ENCODE measurements at places on chromosomes 7 and 10.

GRCh38 chr10:9561821-9562505, 1455.7 kb upstream of the CELF2 start:
- no peak for DNase-seq

DNA sequence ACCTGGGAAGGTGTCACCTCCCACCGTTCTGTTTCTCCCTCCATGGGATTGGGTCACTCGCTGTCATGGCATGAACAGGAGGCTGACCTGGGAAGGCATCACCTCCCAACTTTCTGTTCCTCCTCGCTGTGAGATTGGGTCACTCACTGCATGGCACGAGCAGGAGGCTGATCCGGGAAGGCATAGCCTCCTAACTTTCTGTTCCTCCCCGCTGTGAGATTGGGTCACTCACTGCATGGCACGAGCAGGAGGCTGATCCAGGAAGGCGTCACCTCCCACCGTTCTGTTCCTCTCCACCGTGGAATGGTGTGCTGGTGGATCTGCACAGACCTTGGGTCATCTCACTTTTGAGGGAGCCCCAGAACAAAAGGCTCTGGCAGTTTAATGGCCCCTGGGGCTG, 239.2 kb upstream of the PRKCQ start:
- DNase-seq = no peak

GRCh38 chr10:106956216-106956915, 208.1 kb downstream of the SORCS1 start:
- no peak for DNase-seq

GRCh38 chr10:89294721-89295239, 7.1 kb upstream of the IFIT2 start:
- no peak for DNase-seq

DNA sequence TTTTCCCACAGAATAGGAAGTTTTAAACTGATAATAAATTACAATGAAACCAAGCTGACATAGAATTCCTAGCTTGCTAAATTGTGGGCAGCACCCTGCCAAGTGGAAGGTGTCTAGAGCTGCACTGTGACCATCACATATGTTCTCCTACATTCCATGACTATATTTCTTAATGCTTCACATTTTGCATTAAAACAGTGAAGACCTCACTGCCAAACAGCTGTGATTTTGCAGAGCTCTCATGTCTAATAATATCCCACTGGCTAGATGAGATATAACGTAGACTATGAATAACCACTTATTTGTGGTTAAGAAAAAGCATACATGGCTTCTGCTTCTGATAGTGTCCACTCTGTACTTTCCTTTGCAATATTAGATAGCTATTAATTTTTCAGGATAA, 228.3 kb upstream of the TEX47 start:
- no peak for DNase-seq

- no peak for DNase-seq
Observed at GRCh38 chr10:87504307-87504639, 420 bp upstream of the MINPP1 start.

DNA sequence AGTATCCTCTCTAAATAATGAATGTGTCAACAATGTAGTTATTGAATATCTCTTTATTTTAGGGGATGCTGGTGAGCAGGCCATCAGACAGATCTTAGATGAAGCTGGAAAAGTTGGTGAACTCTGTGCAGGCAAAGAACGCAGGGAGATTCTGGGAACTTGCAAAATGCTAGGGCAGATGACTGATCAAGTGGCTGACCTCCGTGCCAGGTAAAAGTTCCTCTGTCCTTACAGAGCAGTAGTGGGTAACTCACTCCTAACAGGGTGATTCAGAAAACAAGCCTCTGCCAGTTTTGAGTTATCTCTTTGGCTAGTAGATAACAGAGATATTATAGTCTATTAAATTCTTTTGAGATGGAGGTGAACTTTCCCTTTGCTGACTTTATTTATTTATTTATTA, 67.3 kb downstream of the AP3M1 start:
- DNase-seq = no peak

DNA sequence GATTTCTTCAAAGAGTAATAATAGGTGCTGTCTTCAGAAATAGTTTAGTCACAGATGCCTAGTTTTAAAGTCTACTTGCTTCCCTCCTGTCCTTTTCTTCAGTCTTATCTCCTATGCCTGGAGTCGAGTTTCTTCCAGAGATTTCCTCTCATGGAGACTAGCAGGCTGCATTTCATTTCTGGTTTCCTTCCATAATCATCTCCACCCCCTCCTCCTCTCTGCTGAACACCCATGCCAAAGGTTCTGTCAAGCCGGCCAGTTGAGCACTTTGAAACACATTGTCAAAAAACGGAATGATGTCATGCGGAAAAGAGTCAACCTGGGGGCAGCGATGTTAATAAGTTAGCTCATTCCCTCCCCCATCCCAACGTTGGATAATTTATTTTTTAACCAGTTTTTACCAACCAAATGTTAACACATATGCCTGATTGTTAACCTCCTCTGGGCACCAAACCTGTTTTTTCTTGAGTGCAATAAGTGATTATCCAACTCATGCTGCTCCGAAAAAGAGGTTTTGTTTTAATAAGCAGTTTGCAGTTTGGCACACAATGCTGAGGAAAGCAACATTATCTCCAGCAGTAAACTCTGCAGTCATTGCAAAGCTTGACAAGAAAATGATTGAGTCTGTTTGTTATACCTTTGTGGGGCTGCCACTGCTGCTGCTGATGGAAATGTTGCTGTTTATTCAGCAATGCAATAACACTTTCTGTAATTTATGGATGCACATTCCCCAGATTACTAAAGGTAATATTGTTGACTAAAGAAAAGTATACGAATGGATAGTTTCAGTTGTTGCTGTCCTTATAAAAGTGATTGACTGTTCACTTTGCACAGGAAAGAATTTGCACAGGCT, 161.6 kb downstream of the LRMDA start:
- DNase-seq = no peak

DNA sequence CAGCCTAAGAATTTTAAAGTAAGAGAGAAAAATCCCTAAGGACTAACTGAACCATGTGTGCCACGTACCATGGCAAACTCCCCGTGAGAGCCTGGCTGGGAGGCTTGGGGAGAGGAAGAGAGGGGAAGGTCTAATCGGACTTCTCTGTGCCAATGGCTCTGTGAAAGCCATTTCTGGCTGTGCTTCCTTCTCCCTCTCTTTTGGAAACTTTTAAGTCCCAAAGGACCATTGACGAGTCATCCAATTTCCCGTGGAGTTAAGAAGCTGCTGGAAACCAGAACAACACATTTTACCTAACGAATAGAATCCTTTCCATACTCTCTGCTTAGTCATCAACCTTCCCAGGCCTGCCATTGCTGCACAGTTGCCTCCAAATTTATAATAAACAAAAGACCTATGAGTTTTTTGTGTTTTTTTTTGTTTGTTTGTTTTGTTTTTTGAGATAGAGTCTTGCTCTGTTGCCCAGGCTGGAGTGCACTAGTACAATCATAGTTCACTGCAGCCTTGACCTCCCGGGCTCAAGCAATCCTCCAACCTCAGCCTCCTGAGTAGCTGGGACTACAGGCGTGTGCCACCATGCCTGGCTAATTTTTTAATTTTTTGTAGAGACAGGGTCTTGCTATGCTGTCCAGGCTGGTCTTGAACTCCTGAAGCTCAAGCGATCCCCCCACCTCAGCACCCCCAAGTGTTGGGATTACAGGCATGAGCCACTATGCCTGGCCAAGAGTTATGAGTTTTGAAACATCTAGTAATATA, 13.2 kb downstream of the LAMB1 start:
- no peak for DNase-seq

GRCh38 chr10:23197416-23197861, 5.3 kb downstream of the PTF1A start:
- DNase-seq = no peak

- no peak for DNase-seq
Observed at GRCh38 chr10:43226851-43227845, 39.7 kb downstream of the RASGEF1A start.

GRCh38 chr7:77308792-77309191, 107.4 kb downstream of the GSAP start:
- DNase-seq = no peak

GRCh38 chr7:80760292-80760691, 121.8 kb downstream of the CD36 start:
- no peak for DNase-seq

DNA sequence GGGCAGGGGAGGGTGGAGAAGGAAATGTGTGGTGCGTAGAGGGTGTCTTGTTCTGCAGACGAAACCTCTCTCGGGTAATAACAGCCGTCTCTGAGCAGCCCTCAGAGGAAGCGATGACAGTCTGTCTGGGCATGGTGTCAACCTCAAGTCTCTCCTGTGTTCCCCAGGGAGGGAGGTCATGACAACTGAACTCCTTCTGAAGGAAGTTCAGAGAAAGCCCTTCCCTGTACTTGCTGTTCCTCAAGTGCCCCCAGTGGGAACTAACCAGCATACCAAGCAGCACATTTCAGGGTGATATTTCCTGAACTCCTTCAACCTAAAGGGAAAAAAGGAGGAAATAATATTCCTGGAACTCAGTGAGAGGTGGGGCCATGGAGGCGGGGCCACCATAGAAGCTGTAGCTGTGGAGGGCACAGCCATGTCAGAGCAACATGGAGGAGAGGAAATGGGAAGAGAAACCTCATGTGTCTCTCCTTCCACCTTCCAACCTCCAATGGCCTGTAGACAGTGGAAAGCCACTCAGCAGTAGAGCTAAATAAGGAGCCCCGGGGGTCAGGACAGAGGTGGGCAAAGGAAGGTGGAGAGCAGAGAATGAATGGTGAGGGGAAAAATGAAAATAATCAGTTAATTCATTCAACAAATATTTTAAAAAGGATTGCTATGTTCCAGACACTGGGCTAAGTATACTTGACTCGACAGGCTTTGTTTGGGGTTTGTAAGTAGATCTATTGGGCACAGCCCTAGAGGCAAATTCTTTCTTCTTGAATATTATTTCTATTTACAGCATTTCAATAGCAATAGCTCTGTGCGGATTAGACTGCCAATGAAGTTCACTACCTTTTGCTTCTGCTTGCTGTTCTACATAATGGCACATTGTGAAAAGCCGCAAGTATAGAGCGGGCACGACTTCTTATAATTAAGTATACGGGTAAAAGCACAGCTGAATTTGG, 61.0 kb upstream of the AOAH start:
- peak; percentile 13 for DNase-seq

DNA sequence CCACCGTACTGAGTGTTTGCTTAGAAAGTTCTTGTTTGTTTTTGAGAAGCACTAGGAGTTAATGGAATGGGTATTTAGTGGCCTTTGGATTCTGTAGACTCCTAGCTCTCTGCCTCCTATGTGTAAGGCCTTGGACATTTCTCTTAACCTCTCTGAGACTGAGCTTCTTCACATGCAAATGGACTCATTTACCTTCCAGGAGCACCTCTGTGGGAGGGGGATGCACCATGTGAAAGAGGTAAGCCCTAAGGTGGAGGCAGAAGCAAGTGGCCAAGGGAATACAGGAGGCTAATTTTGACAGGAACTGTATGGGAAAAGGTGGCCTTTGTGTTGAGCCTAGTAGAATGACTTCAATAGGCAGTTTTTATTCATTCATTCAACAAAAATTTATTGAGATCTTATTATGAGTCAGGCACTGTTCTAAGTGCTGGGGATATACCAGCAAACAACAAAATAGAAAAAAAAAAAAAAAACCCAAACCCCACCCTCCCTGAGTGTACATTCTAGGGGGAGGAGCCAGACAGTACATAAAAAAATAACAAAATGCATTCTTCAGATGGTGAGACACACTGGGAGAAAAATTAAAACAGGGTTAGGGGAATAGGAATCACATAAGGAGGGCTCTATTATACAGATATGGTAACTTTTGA, 9.2 kb upstream of the EPHA1 start:
- DNase-seq = no peak

DNA sequence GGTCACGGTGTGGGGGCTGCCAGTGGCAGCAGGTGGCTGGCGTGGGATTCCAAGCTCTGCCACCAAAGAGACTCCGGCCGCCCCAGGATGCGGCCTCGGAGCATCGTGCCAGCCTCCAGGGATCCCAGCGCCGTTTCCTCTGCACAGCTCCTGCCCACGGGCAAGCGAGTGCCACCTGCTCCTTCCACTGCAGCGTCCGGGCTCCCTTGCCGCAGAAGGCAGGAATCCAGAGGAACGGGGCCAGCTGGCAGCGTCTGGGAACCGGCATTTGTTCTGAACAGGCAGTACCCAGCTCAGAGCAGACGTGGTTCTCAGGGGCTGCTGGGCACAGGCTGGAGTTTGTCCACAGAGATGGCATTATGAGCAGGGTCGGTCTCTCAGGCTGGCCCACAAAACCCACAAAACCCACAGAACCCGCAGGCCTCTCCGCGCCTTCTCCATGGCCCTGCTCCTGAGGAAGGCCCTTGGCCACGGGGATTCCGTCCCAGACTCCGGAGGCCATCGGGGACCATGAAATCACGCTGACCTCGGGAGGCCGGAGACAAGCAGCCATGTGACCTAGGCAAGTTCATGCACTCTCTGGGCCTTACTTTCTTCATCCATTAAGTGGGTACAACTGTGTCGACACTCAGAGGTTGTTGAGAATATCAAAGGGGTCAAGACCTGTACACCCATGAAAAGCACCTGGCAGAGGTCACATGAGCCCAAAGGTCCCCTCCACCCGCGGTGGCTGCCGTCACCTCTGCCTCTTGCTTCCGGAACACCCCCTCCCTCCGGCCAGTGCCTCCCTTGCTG, 72.1 kb upstream of the TNRC18 start:
- no peak for DNase-seq

DNA sequence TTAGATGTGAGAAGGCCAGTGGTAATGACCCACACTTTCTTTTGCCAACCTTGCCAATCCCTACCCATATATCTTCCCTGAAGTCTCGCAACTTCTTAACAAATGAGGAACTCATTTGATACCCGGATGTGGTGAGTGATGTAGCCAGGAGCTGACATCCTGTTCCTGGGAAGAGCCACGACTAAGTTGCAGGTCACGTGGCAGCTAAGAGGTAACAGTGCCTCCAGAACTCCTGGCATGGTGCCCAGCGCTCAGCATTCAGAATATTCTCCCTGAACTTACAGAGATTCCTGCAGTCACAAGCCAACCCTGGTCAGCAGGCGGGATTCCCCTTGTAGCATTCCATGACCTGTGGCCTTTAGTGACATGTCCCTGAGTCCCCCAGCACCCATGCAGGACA, 282.5 kb downstream of the GALNT17 start:
- DNase-seq = no peak

DNA sequence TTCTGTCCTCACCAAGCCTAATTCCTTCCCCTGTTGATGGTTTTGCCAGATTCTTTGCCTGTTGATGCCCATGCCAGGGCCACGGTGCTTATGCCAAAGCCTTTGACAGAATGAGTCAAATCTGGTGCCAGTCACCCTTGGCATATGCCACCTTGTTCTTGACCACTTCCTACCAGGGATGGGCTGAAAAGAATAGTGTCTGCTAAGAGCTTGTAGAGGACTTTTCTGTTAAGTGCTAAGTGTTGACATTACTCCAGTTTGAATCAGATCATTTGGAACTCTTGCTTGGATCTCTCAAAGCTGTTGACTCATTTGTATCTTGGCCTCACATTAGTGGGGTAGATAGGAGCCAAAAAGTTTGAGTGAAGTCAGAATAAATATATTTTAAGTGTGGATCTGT, 661.2 kb downstream of the AUTS2 start:
- no peak for DNase-seq

GRCh38 chr7:128030654-128031611, at the start of gene LRRC4:
Gene LRRC4, minus strand, starts transcription at chr7:128031437. Its CDS starts 797 bp downstream, at chr7:128030640.
- DNase-seq = peak; percentile 27
